ENCODE measurements at places on chromosomes 4 and X.
A peak's percentile ranks its signal among the peaks of the same experiment; 100 is the strongest.

- no peak for DNase-seq
Measured at GRCh38 chr4:118281611-118282442, 71.0 kb downstream of the PRSS12 start.

- DNase-seq = no peak
Measured at GRCh38 chrX:38694394-38694793, 106.9 kb upstream of the MID1IP1 start.

DNA sequence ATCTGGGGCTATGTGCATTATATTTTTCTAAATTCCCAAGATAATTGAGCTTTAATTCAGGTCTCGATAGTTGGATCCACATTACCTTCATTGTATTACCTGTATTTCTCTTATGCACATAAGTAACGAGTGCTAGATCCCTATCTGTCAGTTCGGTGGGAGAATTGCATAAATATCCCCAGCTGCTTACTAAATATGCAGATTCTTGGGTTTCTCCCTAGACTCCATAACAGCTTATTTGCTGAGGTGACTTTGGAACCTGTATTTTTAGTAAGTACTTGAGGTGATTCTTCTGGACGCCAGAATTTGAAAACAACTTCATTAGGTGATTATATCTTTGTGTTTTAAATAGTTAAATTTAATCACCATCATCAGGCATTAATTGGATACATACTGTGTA lies 15.0 kb downstream of the UGT8 start:
- DNase-seq = no peak

- DNase-seq = no peak
Measured at GRCh38 chrX:110222497-110223257, 95.2 kb downstream of the AMMECR1 start.

GRCh38 chr4:125789023-125789422 lies 474.3 kb downstream of the FAT4 start:
- no peak for DNase-seq

DNA sequence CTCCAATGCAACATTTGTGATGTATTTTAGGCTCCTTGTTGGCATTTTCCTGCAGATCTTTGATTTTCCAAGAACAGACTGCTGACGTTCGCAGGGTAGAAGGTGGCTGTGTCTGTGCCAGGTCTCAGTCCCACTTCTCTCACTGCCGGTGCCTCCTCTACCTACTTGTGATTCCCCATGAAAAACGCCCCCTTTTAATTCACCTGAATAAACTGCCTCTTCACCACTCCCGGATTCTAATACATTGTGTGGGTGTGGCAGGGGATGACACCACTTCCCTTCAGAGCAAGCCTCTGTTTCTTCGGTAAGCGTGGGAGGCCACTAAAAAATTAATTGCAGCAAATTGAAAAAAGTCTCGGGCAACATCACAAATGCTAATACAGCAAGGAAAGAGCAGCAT lies 96.1 kb upstream of the FAM9B start:
- no peak for DNase-seq

DNA sequence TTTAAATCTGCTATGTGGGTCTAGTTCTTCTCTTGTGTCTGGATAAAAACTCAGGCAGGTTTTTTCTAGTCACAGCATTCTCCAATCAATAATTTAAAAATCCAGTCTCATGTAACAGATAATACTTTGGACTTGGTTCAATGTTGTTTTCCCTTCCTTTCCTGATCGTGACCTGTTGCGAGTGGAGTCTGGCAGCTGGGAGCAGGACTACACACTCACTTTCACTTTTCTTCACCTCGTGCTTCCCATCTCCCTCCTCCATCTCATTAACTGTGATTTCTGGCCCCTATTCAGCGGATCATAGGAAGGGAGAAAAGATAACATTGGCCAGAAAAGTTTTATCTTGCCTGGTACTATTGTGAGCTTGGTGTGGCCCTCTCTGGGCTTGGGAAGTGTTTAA lies 96.6 kb upstream of the GATB start:
- no peak for DNase-seq

DNA sequence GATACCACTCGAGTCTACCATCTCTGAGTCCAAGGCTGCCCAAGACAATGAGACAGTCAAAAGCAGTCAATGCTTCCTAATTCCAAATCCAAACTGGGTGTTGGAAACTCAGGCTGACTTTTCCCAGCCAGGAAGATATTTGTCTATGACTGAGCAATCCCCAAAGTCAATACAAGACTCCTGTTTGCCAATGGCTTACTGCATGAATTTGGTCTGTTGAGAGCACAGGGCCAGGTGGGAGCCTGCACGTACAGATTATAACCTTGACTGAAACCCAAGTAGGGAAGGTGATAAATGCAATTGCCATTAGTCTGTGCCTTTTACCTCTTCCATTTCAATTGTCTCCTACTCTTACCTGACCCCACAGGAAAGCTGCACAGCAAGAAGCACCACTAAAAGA lies 72.6 kb upstream of the PPARGC1A start:
- no peak for DNase-seq

- DNase-seq = no peak
Measured at GRCh38 chrX:103503853-103504207, 15.5 kb downstream of the RAB40A start.

DNA sequence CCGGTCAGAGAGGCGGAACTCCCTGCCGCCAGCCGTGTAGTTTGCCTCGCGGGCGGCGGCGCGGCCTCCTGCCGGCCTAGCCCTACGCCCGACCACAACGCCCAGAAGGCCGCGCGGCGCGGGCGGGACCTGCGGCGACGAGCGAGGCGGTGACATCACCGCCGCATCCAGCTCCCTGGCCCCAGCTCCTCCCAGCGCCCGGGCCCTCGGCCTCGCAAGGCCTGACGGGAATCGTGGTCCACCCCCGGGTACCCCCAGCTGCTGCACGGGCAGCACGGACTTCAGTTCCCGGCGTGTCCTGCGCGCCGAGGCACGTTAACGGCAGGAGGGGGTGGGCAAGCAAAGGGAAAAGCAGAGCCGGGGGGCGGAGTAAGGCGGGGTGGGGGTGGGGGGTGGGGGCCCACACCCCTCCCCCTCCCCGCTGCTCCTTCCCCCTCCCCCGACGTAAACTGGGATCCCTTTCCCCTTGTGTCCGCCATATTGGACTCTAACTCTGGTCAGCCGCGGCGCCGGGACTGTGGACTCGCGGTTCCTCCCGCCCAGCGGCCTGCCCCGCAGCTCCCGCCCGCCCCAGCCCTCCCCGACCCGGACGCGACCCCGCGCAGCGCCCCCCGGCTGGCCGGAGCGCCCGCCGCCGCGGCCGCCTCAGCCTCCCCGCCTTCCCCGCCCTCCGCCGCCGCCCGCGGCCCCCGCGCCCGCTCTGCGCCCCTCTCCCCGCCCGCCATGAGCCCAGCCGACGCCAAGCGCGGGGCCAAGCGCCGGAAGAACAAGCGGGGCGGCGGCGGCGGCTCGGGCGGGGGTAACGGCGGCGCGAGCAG lies at the start of gene FAM193A:
Gene FAM193A (plus strand): TSS at position 455 of the 818 bp plus-strand sequence. CDS start 269 bp downstream, at position 724.
- DNase-seq = peak; percentile 100

DNA sequence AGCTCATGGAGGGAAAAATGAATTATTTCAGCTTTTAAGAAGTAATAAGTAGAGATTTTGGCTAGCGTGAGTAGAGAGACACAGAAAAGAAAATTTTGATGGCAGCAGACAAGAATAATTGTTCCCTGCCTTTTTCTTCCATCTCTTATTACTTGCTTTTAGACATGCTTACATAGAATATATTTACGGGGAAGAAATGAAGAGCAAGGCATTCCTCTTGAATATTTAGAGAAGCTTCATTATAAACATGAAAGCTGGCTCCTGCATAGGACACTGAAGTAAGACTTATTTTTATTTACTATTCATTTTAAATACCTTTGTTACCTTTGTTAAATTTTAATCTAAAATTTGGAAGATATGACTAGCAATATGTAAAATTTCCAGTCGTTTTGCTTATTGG lies 32.2 kb downstream of the DCK start:
- no peak for DNase-seq

- DNase-seq = no peak
Measured at GRCh38 chr4:146443525-146443924, 78.2 kb downstream of the SLC10A7 start.

GRCh38 chr4:24042094-24042493 lies 152.2 kb upstream of the PPARGC1A start:
- DNase-seq = no peak
